ENCODE measurements at places on chromosomes 16 and 17.

GRCh38 chr16:81405702-81406113 lies 38.9 kb upstream of the CMIP start:
- DNase-seq = peak; percentile 31

- peak; percentile 80 for DNase-seq
Measured at GRCh38 chr16:11133344-11133943, 122.6 kb downstream of the SOCS1 start.

DNA sequence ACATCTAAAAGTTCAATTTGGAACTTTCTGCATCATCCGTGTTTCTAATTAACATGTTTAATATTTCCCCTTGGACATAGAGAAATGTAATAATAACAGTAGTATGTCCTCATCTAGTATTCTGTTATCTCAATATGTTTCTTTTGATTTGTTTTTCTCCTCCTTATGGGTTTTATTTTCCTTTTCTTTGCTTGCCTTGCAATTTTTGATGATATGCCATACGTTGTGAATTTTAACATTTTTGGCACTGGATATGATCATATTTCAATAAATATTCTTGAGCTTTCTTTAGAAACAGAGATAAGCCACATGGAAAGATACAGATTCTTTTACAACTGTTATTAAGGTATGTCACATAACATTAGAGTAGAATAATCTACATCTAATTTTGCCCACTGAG lies 1316.2 kb downstream of the CDH8 start:
- no peak for DNase-seq

DNA sequence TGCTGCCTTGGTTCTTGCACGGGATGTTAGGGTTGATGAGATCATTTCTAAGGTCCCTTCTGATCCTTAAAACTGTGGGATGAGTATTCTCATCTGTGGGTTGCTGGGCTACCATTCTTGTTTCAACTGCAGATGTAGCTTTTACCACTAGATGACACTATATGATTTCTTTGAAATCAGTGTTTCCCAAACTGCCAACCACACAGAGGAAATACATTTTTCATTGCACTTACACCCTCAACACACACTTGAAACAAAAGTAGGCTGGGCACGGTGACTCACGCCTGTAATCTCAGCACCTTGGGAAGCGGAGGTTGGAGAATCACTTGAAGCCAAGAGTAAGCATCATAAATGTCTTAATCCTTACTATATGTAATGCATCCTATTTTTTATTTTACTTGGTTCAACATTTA lies 15.3 kb downstream of the LCMT1 start:
- DNase-seq = peak; percentile 34

- no peak for DNase-seq
Measured at GRCh38 chr17:55388842-55389241, 32.8 kb downstream of the MMD start.

GRCh38 chr16:85592700-85593493 lies 20.2 kb upstream of the GSE1 start:
- no peak for DNase-seq

- DNase-seq = no peak
Measured at GRCh38 chr17:8963014-8963413, 2.5 kb downstream of the PIK3R5 start.

DNA sequence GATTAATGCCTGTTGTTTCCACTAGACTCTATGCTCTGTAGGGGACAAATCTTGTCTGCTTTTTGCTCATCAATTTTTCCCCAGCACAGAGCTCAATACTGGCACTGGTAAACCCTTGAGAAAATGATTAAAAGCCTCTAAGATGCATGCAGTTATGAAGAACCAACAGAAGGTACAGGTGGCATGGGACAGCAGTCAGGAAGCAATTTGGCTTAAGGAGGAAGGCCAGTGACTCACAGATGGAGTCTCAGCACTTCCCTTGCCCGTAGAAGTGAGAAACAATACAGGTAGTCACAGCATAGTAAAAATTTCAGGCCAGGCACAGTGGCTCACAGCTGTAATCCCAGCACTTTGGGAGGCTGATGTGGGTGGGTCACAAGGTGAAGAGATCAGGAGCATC lies 504.7 kb upstream of the RBFOX1 start:
- DNase-seq = no peak

- DNase-seq = no peak
Measured at GRCh38 chr16:30523768-30524574, 2.4 kb downstream of the ZNF768 start.

DNA sequence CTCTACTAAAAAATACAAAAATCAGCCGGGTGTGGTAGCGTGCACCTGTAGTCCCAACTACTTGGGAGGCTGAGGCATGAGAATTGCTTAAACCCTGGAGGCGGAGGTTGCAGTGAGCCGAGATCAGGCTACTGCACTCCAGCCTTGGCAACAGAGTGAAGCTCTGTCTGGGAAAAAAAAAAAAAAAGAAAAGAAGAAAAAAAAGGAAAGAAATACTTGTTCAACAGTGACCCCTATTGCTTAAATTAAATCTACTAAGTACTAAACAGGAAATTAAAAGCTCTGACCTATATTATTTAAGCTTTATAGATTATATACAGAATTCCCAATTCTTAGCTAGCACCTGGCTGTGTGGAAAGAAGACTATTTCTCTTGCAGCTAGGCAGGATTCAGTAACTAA lies 48.9 kb downstream of the FBXL20 start:
- DNase-seq = no peak
